AG04449 (cell line): ENCODE measurements at places on chromosomes 7 and 10.

- DNase-seq, result no peak
Observed at GRCh38 chr10:74841265-74841973, 15.0 kb downstream of the KAT6B start.

- DNase-seq, result no peak
Observed at GRCh38 chr10:30705101-30705624, 75.6 kb upstream of the LYZL2 start.

DNA sequence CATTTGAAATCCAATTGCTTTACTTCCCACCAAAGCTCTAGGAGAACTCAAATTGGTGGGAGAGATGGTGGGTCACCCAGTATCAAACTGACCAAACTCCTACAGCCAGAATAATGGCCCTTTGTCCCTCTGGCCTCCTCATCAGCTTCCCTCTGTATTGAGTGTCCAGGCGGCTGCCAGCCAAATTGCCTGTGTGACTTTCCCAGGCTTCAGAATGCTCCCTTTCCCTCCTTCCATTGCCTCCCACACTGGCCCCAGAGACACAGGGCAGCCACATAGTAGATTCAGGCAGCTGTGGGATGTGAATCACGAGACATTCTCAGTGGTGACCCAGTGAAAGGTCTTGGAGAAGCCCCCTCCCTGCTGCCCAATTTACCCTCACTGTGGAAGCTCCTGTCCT is 12.7 kb upstream of the VDAC2 start:
- no peak for DNase-seq

DNA sequence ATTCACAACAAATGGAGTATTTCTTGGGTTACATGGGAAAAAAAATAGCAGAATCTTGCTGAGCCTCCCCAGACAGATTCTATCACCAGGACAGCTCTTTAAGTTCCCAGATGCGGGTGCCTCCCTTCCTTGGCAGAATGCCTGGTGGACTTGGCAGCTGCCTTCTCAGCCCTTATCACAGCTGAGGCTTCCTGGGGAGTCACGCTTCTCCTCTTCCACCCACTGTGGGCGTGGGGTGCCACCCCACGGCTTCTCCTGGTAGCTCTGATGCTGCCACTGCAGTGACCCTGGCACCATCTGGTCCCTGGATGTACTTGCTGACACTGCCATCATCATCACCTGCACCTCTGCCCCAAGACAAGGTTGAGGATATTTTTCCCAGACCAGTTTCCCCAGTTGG is 16.2 kb upstream of the NME8 start:
- no peak for DNase-seq

GRCh38 chr7:78783179-78783962 is 670.1 kb downstream of the MAGI2 start:
- no peak for DNase-seq

DNA sequence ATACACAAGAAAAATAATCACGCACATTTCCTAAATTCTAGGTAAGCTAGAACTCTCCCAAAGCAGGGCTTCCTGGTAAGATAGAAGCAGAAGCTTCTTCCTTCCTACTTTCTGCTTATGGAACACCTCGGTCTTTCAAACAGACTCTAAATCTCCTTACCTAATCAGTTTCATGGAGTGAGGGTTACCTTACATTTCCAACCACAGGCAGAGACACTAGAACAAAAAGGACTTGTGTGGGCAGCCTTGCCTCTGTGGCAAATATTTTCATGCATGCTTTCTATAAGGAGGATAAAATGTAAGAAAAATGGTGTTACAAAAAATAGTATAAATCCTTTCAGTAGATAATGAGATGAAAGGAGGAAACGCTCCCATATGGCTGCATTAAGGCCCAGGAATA is 386.3 kb upstream of the SMIM30 start:
- DNase-seq, result no peak

- DNase-seq, result no peak
Observed at GRCh38 chr7:55156919-55157763, 138.3 kb downstream of the EGFR start.

DNA sequence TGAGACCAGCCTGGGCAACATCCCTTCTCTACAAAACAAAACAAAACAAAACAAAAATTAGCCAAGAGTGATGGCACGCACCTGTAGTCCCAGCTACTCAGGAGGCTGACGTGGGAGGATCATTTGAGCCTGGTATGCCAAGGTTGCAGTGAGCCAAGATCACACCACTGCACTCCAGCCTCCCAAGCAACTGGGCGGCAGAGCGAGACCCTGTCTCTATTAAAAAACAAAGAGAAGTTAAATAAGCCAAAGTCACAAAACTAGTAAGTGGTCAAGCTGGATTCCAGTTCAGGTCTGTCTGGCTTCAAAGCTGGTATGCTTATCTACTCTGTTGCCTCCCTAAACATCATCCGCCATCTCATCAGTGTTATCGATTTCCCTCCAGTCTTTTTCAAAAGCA is 110.8 kb downstream of the ARID5B start:
- DNase-seq, result no peak

DNA sequence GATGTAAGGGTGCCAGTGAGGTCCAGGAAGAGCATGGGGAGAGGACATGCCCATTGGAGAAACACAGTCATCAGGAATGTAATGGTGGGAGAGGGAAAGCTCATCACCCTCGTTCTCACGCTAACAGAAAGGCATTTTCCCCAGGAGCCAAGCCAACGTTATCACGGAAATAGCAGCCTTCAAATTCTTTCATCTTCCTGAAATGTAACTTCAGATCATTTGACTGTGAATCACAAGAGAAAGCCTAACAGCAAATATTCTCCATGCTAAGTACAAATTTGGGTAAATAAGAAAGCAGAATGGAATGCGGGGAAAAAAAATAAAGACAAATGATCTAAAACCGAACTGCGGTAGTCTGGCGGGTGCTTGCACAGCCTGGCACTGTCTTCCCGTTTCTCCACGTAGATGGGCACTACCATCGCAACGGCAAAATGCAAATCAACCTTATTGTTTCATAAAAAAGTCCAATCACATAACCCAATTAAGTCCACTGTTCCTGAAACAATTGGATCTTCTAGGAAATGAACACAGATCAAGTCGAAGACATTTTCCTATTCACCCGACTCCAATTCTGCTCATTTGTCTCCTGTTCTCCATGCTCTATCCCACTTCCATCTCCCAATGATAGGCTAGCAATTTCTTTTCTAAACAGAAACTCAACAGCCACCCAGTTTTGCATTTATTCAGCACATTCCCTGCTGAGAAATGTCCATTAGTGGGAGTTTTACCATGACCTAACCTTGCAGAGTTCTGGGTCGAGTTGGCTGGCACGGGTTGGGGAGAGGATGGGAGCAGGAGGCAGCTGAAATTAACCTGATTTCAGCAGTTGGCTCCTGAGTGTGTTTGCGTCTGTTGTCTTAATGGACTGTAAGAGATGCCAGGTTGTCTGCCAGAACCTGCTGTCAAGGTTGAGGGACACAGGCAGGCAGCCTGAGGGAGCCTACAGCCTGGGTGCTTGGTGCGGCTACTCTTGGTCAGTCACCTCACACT is 74.6 kb upstream of the FRMD4A start:
- peak; percentile 77 for DNase-seq

DNA sequence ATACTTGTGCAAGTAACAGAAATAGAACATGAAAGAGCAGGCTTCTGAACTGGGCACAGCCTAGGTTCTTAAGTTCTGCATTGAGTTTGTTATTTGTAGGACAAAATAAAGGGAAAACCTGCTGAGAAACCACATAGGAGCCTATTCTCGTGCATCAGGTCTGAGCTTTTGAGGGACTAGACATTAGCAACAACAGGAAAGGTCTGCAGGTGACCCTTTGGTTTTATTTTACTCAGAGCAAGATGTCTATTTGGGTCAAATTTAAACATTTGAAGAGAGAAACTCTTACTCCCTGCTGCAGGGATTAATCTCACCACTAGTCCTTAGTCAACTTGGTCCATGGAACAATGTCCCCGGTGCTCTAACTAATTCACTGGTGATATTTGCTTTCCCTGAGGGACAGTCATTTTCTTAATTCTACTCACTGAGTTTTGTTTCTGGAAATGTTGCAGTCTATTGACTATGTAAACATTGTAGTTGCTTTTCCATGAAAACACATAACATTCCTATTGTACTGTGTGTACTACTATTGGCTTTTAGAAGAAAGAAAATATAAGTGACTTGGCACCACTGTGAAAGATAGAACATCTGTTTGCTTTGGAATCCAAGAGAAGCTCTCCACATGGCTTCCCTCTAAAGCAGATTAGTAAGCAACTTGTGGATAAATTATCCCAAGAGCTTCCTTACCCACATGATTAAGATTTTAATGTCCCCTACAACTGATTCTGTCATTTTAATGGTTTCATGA is 108.2 kb downstream of the CHRM2 start:
- no peak for DNase-seq

DNA sequence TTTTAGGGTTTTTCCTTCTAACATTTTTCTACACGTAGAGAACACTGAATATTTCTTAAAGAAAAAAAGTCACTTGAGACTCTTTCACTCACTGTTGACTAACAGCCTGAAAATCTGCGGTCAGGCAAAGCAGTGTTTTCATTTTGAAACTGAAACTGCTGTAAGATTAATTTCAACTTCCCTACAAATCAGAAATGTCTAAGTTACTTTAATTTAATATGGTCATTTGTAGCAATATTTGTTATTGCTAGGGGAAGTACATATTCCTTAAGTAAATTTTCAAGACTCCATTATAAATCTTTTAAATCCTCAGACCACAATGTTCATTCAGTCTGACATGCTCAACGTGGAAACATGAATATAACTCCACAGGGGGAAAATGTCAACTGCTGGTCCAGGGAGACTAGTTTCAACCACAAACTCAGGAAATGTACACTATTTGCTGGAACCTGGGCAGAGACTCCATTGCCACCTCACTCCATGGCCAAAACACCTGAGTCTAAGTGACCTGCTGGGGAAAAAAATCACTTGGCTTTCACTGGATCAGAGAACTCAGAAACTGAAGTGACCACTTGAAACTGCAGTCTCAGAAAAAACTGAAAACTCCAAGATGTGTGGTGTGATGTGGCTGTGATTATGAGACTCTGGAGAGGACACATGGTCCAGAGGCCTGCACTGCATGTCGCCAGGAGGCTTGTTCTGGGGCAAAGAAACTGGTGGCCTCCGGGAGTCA is 161.2 kb downstream of the TAX1BP1 start:
- DNase-seq, result no peak

- no peak for DNase-seq
Observed at GRCh38 chr10:53744176-53744575, 971.6 kb upstream of the MBL2 start.

DNA sequence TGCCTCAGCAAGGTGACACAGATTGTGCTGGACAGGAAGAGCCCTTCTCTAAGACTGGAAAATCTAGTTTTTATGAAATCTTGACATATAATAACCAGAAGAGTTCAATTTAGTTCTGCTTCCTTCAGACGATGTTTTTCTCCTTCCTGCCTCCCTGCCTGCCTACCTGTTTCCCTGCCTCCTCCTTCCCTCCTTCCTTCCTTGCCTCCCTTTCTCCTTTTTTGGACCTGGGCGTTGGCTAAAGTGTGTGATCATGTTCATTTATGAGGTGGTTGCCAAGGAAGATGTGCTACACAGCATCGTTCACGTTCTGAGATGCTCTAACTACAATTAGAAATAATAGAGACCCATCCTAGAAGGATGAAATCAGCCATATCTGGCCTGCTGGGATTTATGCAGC is 224.6 kb downstream of the PHTF2 start:
- no peak for DNase-seq

GRCh38 chr7:3835109-3835508 is 534.1 kb downstream of the SDK1 start:
- no peak for DNase-seq

DNA sequence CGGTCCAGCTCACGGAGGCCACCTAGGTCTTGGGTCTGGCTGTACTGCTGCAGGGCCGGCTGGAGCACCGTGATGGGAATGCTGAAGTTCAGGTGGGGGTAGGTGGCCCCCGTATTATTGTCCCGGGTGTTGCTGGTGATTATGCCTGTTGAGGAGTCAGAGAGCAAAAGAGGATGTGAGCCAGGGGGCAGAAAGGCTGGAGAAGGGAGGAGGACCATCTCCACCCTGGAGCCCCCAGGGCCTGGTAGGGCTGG is 6.6 kb downstream of the TYSND1 start:
- DNase-seq, result no peak

- no peak for DNase-seq
Observed at GRCh38 chr7:120775755-120776154, 82.2 kb downstream of the TSPAN12 start.

DNA sequence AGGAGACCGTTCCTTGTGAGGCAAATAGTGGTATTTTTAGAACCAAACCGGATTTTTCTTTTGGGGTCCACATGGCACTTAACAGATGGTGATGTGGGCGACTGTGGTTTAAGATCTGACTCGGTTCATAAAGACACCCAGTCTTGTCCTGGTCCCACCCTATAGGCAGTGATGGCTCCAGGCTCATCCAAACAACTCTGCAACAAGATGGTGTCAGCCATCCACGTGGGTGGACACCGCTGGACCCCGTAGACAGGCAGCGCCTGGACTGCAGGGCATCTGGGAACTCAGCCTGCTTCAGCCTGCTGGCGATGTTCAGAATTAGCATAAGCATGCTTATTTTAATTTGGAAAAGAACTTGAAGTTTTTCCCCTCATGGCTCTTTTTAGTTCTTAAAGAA is 258.4 kb upstream of the FZD1 start:
- DNase-seq, result no peak

- no peak for DNase-seq
Observed at GRCh38 chr10:63829020-63829419, 307.8 kb downstream of the REEP3 start.

DNA sequence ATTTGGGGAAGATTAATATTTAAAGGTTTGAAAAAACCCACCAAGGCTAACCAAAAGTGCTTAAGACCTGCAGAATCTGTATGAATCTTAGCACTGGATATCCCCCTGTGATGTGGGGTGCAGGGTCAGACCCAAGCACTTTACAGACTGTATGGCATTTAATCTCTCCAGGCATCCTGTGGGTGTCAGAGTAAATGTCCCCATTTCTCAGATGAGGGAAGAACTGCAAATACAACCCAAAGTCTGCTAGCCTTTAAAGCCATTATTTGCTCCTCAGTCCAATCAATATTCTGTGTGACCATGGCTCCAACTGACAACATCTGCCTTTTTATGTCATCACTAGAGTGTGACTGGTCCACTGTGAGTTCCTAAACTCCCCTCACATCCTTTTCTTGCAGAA is 10.0 kb upstream of the MBL2 start:
- DNase-seq, result no peak

GRCh38 chr10:112803961-112804401 is 146.1 kb upstream of the TCF7L2 start:
- DNase-seq, result no peak
